Activated CD4-positive, alpha-beta memory T cell treated with anti-CD3 and anti-CD28 coated beads for 36 hours (primary cell): ENCODE measurements at places on chromosomes 6 and 20. TPM values are rescaled to one million over a fixed set of nuclear protein-coding genes. Genes with fewer than 3 reads are reported as not detected.

Gene BACH2
- 55.4 TPM for total RNA-seq

DNA sequence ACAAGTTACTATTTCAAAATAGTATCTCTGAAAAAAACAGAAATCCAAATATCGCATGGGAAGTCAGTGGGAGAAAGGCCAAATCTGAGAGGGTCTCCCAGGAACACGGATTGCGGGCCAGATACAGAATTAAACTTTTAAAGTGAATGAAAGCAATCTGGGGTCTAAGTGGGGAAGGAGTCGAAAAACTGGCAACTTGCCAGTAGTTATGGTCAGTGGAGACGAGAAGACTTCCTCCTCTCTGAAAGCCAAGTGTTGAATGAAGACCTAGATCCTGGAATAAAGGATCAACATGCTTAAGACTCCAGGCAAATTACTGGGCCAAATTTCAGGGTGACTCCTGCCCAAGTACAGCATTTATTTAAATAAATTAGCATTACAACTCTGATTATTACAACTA, 123.6 kb downstream of the BFSP1 start:
- H3K36me3 ChIP-seq = no peaks in the 10 kb centered on the region
- no peaks in the 10 kb centered on the region for H3K4me1 ChIP-seq
- H3K27me3 ChIP-seq = peaks cover 5% of the 10 kb centered on the region
- no peak overlapping the region for H3K4me3 ChIP-seq
- no peak overlapping the region for H3K27ac ChIP-seq

DNA sequence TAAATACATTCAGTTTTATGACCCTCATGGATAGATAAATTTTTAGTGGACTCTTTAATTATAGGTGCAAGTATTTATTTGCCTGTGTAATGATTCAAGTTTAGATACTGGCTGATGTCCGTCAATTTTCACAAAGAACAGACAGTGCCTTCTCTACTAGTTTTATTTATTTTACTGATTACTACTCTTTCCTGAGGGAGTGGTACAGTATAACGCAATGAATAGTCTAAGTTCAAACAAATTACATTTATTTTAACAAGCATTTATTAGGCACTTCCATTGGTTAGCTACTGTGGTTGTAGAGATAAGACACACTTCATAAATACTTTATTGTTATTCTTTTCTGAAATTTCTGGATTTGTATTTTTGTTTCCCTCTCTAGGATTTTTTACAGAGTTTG, 74.3 kb downstream of the ADGRG6 start:
- H3K27ac ChIP-seq = no peak overlapping the region
- H3K4me3 ChIP-seq = no peak overlapping the region
- H3K27me3 ChIP-seq = peaks cover 19% of the 10 kb centered on the region
- no peaks in the 10 kb centered on the region for H3K4me1 ChIP-seq

DNA sequence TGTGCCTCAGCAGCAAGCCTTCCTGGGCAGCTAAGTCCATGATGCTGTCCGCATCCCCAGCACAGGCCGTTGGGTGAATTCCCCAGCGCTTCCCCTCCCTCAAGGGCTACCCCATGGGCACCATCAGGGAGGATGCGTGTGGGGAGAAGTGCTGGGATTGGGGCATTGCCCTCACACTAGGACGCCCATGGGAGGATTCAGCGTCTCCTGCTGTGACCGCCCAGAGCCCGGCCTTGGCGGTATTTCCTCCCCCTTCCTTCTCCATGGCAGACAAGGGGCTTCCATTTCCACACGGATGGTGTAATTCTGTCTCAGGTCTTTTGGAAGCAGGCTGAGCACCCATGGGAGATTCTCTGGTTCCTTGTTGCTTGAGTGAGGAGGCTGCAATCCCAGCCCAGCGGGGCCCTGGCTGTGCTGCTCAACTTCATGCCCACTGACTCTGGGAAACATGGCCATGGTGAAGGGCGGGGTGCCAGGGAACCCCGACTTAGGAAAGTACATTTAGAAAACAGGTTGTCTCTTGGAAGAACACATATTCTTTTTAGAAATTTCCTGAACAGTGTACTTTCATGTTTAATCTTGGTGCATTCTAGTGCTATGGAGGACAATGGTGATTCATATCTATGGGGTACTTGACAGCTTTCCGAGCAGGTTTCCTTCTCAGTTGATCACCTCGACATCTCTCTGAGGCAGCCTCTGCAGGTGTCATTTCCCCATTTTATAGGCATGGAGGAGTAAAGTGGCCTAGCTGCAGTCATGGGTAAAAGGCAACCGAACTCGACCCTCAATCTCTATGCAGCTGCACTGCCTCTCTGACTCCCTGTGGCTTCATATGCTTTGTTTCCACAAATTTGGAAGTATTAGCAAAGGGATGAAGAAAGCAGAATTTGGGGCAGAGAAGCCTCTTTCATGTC, 178.2 kb upstream of the CST7 start:
- no peak overlapping the region for H3K27ac ChIP-seq
- H3K4me3 ChIP-seq = no peak overlapping the region
- no peaks in the 10 kb centered on the region for H3K36me3 ChIP-seq
- DNase-seq = no peak

GRCh38 chr6:166599205-166599604, 12.7 kb upstream of the RAMACL start:
- H3K36me3 ChIP-seq = no peaks in the 10 kb centered on the region
- no peaks in the 10 kb centered on the region for H3K4me1 ChIP-seq
- H3K4me3 ChIP-seq = no peak overlapping the region

- peaks cover 7% of the 10 kb centered on the region for H3K4me1 ChIP-seq
- H3K36me3 ChIP-seq = no peaks in the 10 kb centered on the region
- no peaks in the 10 kb centered on the region for H3K27me3 ChIP-seq
- no peak overlapping the region for H3K4me3 ChIP-seq
- no peak overlapping the region for H3K27ac ChIP-seq
These were observed 26.5 kb upstream of the PPP1R14C start for GRCh38 chr6:150116200-150116800.

- peak overlapping the region; percentile 95 for H3K27ac ChIP-seq
- DNase-seq = peak; percentile 40
- peaks cover 24% of the 10 kb centered on the region for H3K36me3 ChIP-seq
- peaks cover 53% of the 10 kb centered on the region for H3K4me1 ChIP-seq
- H3K4me3 ChIP-seq = peak overlapping the region; percentile 98
These were observed 724 bp downstream of the CDKN1A start for GRCh38 chr6:36679043-36679833.

DNA sequence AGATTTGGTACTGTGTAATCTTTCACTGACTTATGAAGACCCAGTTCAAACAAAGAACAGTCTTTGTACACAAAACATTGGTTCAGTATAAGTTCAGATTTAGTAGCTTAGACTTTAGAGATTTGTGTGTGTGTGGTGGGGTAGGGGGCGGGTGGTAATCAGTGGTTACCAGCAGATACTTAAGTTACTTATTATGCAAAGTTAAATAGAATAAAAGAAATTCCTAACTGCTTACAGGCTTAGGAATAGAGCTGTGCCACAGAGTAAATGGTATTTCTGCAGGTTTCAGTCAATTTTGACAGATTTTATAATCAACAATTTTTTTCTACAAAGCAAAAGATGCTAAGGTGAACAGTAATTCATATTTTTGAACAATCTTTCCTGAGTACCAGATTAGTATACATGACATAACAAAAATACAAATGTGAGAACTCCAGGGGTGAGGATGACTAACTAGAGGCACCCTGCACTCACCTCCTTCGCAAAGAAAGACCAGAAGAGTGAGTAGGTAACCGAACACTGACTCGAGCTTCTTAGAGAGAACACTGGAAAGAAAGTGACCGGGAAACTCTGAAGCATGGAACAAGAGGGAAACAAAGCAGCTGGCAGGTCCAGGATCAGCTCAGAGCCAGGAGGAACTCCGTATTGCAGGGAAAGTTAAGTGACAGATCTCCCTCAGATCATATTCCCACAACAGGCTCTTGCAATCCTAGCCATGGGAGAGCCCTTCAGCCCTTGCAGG, 560.6 kb downstream of the COL12A1 start:
- H3K4me3 ChIP-seq = no peak overlapping the region
- DNase-seq = no peak
- H3K4me1 ChIP-seq = no peaks in the 10 kb centered on the region
- H3K27me3 ChIP-seq = no peaks in the 10 kb centered on the region
- H3K36me3 ChIP-seq = no peaks in the 10 kb centered on the region
- H3K27ac ChIP-seq = no peak overlapping the region

DNA sequence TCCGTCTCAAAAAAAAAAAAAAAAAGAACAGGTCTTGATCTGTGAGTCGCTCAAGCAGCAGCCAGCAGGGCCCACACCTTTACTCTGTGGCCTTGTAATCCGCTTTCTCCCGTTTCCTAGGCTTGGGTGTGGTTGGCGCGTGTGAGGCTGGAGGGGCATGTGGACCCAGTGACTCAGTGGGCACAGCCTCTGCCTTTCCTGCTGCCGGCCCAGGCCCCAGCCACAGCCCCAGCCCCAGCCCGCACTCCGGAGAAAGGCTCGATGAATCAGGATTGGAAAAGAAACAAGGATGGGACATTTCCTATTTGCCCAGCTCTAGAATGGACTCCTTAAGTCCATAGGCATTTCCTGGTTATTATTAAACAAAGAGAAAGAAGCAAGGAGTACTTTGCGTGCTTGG, 4.3 kb downstream of the BHLHE23 start:
- no peak for DNase-seq
- H3K4me1 ChIP-seq = peaks cover 8% of the 10 kb centered on the region
- no peaks in the 10 kb centered on the region for H3K36me3 ChIP-seq
- no peak overlapping the region for H3K4me3 ChIP-seq

DNA sequence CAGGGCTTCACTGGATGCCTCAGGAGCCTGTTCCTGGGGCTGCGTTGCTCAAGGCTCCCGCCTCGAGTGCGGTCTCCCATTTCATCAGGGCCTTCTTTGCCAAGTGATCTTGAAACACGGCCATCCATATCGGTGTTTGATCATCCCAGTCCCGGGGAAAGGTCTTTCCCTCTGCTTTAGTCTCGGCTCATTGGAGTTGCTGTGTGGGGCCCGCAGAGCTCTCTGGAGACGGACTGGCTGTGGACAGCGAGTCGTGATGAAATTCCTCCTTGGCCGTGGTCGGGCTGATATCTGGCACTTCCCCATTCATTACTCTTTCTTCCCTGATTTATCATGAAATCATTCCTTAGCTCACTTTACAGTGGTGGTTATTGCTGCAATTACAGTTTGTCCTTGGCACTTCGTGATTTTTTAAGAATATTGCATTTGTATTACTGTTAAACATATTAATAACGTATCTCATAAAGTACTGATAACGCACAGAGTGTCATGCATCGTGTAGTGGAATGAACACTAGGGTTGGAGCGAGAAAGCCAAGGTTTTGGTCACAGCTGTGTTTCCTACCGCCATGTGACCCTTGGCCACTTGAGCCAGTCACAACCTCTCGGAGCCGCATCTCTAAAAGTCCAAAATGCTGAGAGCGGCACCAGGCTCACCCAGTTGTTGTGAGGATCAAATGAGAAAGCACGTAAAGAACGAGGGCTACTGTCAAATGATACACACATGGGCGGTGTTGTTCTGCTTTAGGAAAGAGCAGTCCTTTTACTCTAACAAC, 71.8 kb downstream of the MTHFD1L start:
- H3K36me3 ChIP-seq = peaks cover 74% of the 10 kb centered on the region
- no peaks in the 10 kb centered on the region for H3K27me3 ChIP-seq
- no peak overlapping the region for H3K4me3 ChIP-seq
- H3K27ac ChIP-seq = no peak overlapping the region
- no peaks in the 10 kb centered on the region for H3K4me1 ChIP-seq

GRCh38 chr6:13480631-13481501, 6.5 kb downstream of the GFOD1 start:
- DNase-seq = no peak
- H3K4me3 ChIP-seq = no peak overlapping the region

DNA sequence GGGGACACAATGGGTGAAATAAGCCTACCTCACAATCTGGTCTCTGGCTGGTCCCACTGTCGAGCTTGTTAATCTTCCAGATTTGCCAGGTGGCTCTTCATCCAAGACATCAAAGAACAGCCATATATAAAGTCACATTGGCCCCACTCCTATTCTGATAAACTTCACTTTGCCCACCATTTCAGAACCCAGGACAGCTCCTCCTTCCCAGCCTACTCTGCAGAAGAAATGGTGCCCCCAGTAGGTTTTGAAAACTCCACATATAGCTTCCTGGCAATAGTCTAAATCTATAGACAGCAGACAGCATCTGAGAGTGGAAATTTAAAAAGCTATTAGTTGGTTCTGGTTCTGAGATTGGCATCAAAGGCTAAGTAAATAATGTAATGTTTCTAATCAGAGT, 143.1 kb upstream of the PCSK2 start:
- H3K4me3 ChIP-seq = no peak overlapping the region
- DNase-seq = no peak
- H3K27me3 ChIP-seq = no peaks in the 10 kb centered on the region
- H3K36me3 ChIP-seq = no peaks in the 10 kb centered on the region
- H3K4me1 ChIP-seq = no peaks in the 10 kb centered on the region

DNA sequence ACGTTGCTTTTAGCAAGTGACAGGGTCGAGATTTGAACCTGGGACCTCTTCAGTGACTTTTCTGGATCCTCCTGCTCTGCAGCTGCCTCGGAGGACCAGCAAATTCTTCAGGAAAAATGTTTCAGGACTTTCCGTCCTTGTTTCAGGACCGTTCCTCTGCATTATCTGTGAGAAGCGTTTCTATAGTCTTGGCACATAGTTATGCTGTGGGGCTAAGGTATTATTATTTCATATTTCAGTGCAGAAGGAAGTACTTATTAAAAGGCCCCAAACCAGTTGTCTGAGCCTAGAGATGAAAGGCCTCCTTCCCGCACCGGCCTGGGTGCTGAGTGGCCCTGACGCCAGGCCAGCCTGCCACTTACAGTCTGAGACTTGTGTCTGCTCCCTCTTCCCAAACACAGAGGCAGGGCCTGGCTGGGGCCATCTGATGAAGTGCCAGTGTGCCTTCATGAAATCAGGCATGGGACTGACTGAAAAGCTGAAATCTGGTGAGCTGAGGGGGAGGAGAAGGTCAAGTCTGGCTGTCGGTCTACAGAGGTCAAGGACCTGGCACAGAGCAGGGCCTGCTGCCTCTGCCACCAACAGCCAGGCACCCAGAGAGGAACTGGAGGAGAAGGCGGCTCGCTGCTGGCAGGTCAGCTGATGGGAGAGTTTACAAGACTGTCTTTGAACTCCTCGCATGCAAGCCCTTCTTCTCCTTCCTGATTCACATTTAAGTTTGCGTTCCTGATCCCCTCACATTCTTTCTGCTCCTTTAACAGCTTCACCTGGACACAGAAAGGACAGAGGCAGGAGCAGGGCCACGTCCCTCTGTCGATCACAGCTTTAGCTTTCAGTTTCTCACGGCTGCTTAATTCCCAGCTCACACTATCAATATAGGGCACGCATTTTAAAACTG, 8.9 kb upstream of the QKI start:
- no peaks in the 10 kb centered on the region for H3K27me3 ChIP-seq
- H3K36me3 ChIP-seq = no peaks in the 10 kb centered on the region
- peak; percentile 32 for DNase-seq
- H3K4me3 ChIP-seq = peak overlapping the region; percentile 76
- peaks cover 10% of the 10 kb centered on the region for H3K4me1 ChIP-seq

GRCh38 chr6:43086022-43086658, 10.0 kb downstream of the PTK7 start:
- no peaks in the 10 kb centered on the region for H3K36me3 ChIP-seq
- DNase-seq = peak; percentile 41
- no peak overlapping the region for H3K4me3 ChIP-seq
- no peak overlapping the region for H3K27ac ChIP-seq
- peaks cover 13% of the 10 kb centered on the region for H3K4me1 ChIP-seq

GRCh38 chr6:158686791-158687381, 37.0 kb downstream of the SYTL3 start:
- peak overlapping the region; percentile 47 for H3K27ac ChIP-seq
- H3K36me3 ChIP-seq = peaks cover 49% of the 10 kb centered on the region
- no peaks in the 10 kb centered on the region for H3K27me3 ChIP-seq
- H3K4me3 ChIP-seq = no peak overlapping the region
